ENCODE measurements at places on chromosomes 3 and 15. TPM values are rescaled to one million over a fixed set of nuclear protein-coding genes. Genes with fewer than 3 reads are reported as not detected.

DNA sequence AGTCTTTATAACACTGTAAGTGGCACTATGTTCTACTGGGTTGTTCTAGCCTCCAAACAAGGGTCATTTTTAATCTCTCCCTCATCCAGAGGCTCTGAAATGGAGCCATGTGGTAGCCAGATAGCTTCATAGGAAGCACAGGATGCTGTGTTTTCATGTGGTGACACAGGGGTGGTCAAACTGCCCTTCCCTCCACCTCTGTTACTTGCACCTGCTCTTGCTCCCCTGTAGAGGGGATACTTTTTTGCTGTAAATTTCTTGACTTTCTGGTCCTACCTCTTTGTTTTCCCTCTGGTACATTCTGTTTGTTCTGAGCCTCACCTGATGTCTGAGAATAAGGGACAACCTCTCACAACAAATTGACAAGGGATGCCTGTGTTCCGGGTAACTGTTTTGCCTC, 76.8 kb downstream of the EPHB1 start:
- DNase-seq: no peak

CFAP100 gene
- not detected for total RNA-seq

- DNase-seq: no peak
These were observed 8.4 kb upstream of the EHD4 start for GRCh38 chr15:41980654-41981323.

- DNase-seq: no peak
These were observed 12.4 kb upstream of the CD47 start for GRCh38 chr3:108103040-108103751.

DNA sequence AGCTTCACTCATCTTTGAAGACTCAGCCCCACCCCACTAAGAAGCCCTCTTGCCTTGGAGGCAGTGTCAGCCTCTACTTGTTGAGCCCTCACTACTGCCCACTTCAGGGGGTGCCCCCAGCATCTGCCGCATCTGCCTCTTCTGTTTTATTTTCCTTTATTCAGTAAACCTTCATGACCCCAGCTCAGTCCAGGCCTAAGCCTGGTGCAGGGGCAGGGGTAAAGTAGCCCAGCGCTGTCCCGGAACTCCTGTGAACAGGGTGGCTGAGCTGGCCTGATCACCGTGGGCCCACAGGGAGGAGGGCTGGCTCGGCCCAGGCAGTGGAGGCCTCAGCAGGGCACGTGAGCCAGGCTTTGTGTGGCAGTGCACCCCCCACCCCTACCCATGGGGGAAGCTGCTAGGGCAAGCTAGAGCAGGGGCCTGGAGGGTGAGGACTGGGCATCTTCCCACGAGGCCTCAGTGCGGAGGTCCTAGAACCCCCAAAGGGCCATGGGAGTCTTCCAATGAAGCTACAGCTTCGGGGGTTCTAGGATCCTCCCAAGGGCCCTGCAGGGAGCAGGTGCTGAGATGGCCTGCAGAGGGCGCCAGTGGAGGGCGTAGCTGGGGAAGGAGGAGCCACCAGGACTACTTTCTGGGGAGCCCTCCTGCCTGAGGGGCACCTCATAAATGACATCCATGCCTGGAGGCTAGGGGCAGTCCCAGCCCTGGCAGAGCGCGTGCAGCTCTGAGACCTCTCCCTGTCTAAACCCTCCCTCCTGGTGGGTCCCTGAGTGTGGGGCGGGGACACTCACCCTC, 36.0 kb downstream of the TSPAN3 start:
- no peak for DNase-seq

MNS1 gene
- total RNA-seq: 0.43 TPM

MYRIP gene
- not detected for total RNA-seq

DNA sequence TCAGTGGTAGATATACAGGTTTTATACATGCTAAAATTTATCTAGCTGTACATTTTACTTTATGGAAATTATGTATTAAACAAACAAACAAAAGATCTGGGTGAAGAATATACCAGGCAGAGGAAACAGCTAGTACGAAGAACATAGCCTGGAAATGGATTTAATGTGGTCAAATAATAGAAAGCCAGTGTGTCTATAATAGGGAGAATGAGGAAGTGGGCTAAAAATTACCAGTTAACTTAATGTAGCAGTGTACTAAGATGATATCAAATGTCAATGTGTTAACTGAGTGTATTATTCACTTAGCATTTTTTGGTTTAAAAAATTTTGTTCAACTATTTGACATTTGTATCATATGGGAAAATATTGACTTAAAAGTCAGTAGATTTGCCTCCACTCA, 22.8 kb upstream of the SLC15A2 start:
- no peak for DNase-seq

DNA sequence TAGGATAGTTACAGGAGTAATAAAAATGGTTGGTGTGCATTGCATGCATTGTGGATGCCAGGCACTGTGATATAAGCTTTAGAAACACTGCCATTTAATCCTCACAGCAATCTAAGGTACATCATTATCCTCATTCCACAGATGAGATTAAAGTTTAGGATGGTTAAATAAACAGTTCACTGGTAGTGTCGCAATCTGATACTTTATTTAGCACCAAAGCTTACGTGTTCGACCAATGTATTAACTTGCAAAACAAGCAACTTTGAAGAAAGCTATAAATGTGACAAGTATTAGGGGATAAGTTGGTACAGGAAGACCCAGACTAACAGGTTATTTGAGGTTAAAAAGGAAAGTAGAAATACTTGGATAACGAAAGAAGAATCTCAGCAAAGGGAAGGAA, 150.5 kb upstream of the ZNF385D start:
- peak; percentile 32 for DNase-seq

DNA sequence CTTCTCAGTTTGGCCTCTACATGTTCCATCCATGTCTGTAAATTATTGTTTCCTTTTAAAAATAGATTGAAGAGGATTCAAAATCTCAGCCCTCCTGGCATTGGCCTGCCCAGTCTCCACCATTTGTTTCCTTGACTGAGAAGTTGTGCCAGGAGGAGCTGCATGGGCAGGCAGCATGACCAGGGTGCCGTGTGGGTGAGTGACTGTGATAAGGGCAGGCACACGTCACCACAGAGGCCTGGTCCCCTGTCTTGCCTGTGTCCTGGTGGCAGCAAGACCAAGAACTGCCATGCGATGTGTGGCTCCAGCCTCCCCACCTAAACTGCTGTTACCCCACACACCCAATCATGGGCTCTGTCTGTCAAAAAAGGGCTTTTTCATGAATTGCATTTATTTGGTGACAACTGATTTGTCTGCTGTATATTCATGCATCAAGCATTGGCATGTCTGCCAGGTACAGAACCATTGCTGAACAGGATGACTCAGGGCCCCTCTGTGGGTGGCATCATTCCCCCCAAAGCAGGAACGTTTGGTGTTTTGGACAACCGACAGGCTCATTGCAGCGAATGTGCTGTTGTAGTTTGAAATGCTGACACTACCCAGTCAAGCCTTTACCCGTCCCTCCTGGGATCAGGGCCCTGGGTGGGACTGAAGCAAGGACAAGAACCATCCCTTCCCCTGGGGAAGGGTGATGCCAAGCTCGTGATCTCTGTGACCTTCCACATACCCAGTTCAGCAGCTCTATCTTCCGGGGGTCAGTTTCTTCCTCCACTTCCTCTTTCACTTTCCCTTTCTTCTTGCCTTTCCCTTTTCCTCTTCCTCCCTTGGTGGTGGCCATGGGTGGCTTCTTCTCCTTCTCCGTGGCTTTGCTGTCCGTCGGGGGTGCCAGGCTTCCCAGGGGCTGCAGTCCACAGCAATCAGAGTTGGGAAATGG, 51.6 kb downstream of the TRPM1 start:
- DNase-seq: no peak

GRCh38 chr3:99783011-99783573, 34.6 kb upstream of the CMSS1 start:
- peak; percentile 90 for DNase-seq

ZBTB20 gene
- total RNA-seq: 22.9 TPM

GRCh38 chr15:101613130-101614000, 38.8 kb downstream of the TM2D3 start:
- DNase-seq: peak; percentile 48

- peak; percentile 16 for DNase-seq
These were observed 442.6 kb upstream of the PROK2 start for GRCh38 chr3:72227486-72228070.

DNA sequence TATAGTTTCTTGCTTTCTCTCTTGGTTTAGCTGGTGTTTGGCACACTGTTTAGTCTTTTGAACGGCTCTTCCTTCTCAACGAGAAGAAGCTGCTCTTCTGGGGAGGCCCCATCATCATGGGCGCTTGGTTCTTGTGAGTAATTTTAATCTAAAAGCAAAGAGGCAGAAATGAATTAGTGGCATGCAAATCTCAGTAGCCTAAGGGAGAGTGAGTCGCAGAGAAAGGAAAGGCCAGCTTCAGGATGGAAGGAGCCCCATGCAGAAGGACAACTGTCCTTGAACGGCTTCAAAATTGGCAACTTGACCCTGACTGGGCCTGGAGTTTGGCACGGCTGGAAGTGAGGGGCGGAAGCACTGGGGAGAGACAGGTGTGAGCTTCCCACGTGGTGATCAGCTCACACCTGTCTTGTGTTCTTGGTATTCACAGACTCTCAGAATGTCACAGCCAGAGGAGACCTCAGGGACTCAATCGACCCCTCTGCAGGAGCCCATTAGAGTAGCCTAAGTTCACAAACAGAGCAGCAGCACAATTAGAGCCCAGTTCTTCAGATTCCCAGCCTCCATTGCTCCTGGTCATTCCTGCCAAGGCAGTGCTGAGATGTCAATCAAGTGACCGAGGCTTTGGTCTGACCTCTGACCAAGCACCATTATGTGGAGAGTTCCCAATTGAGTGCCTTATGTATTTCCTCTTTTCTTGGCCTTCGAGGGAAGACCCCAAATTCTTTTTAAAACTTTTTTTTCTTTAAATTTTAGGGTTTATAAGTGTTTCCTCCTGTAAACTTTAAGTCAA, 41.3 kb upstream of the ETV5 start:
- DNase-seq: no peak

DNA sequence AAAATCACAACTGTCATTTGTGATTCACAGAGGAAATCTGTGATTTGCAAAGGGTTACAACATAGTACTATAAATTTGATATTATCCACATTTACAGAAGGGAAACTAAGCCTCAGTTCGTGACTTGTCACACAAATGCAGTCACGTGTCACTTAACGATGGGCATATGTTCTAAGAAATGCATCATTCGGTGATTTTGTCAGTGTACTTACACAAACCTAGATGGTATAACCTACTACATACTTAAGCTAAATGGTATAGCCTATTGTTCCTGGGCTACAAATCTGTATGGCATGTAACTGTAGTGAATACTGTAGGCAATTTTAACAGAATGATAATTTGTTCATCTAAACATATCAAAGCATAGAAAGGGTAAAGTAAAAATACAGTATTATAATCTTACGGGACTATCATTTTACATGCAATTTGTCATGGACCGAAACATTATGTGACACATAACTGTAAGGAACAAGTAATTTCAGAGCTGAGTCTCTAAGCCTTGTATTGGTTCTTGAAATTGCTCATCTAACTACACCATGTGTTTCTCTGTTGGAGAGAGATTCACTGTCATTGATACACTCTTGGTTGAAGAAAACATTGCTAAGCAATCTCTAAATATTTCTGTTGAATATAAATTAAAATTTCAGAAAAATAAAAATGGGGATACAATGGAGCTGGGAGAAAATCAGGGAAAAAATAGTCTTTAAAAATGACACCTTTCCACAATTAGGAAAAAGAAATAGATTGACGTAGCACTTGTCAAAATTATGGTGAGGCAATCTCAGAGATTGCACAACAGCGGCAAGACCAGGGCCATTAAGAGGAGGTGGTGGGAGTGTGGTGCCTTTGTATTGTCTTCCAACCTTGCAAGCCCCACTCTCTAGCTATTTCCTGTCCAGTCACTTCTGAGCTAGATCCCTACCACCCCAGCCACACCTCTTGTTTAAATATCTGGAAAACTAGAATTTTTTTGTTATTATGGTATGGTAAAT, 645.8 kb upstream of the TBL1XR1 start:
- no peak for DNase-seq

DNA sequence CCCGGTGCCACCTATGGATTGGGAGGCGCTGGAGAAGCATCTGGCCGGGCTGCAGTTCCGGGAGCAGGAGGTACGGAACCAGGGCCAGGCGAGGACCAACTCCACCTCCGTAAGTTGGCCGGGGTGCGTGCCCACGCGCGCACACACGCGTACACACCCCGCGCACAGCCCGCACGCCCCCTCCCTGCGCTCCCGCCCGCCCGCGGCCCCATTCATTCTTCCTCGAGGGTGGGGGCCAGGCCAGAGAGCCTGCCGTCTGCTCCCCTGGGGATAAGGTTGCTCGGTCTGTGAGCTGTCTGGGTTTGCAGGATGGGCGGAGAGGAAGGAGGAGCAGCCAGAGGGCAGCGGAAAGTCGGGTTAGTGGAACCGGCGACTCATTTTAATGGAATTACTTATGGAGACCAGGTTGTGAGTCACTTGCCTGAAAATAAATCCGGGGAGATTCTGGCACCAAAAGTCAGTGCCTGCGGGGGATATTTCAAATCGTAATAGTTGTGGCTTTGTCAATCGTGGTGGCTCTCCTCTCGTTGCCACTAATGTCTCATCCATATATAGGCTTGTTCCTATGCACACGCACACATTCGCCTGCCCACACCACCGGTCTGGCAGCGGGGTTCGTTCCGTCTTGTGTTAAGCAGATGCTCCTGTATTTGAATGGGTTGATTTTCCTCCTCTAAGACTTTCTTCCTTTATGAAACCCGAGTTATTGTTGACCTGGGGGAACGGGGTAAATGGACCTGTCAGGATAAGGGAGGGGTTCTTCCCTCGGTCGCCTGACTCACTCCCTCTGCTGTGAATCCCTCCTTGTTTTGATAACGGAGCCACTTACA, 223.4 kb upstream of the IL12A start:
- DNase-seq: peak; percentile 95

- no peak for DNase-seq
These were observed 310.7 kb upstream of the DPPA4 start for GRCh38 chr3:109648027-109648426.

LMLN gene
- total RNA-seq: 6.5 TPM

REC114 gene
- not detected for total RNA-seq

GRCh38 chr3:5016211-5017161, 37.2 kb downstream of the BHLHE40 start:
- DNase-seq: peak; percentile 90

RGMA gene
- not detected for total RNA-seq

GRCh38 chr3:72618739-72619138, 229.5 kb downstream of the SHQ1 start:
- no peak for DNase-seq

DNA sequence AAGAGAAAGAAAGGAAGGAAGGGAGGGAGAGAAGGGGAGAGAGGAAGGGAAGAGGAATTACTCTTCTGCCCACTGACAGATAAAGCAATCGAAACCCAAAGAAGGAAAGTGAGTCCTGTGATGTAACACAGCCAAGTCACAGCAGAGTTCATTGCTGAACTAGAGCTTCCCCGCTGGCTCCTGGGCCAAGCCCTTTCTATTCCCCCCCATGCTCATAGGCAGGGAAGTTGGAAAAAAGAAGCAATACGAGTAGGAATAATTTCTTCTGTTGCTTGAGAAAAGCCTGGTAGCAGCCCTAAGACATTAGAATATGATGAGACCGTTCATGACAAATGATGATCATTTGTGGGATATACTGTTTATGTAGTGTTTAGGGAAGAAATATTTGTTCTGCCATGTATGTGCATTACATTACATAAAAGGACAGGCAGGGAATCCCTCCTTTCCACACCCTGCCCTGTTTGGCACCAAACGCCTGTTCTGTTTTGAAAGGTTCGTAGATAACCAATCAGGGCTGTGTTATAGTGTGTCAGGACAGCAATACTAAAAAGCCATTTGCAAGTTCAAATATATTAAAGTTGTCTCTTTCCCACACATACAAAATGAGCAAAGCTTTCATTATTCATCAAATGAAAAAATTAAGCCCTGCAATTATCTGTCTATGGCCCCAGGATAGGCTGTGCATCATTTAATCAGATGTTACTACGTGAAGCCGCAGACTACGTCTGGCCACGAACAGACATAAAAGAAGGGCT, 111.0 kb upstream of the TRPM1 start:
- DNase-seq: peak; percentile 65
